ENCODE measurements at places on chromosomes 1 and 21.

DNA sequence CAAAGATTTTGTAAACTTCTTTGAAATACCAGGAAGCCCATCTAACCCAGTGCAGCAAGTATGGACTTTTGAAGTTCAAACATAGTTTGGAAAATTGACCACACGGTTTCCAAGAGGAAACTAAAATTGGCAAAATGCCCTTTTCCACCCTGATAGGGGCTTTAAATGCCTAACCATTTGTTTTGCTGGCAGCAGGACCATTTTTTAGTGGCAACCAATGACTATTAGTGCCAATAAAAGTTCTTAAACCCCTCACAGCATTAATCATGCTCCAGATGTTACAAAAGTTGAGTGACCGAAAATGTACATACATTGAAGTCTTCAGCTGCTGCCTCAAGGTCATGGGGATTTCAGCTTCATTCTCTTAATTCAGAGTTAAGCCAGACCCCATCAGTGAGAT is 46.4 kb upstream of the ENAH start:
- no peak for DNase-seq

- no peak for DNase-seq
These were observed 12.8 kb downstream of the SH2D1B start for GRCh38 chr1:162398999-162399580.

DNA sequence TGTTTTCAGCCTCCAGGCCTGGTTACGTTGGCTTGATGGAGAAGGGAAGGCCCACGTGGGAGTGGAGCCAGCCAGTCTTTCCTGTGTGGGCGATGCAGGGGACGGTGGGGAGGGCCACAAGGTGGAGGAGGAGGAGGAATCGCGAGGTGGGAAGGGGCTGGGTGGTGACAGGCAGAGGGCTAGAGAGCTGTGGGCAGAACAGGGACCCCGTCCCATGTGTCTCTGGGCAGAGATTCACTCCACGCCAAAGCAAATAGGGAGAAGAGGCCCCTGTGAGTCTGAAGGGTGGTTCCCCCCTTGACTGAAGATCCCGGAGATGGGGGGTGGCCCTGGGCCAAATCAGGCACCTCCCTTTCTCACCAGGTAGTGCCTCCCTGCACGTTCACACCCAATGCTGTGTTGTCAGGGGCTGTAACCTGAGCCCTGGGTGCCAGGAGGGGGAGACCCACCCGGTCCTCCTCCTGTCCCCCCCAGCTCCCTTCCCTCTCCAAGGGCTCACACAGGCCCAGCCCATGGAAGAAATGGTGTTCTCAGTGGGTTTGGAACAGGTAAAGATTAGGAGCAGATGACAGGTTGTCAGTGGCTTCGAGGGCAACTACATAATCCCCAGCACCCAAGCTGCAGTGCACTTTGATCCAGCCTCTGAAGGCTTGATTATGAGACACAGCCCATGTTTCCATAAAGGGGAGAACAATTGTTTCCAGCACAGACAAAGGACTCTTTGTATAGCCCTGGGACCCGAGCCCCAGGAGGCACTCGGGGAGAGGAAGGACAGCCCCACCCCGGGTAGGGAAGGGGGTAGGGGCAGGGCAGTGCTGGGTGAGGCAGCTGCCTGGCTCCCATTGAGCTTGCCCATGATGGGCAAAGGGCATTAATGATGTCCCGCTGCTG is 37.7 kb upstream of the GPR37L1 start:
- DNase-seq, result no peak

DNA sequence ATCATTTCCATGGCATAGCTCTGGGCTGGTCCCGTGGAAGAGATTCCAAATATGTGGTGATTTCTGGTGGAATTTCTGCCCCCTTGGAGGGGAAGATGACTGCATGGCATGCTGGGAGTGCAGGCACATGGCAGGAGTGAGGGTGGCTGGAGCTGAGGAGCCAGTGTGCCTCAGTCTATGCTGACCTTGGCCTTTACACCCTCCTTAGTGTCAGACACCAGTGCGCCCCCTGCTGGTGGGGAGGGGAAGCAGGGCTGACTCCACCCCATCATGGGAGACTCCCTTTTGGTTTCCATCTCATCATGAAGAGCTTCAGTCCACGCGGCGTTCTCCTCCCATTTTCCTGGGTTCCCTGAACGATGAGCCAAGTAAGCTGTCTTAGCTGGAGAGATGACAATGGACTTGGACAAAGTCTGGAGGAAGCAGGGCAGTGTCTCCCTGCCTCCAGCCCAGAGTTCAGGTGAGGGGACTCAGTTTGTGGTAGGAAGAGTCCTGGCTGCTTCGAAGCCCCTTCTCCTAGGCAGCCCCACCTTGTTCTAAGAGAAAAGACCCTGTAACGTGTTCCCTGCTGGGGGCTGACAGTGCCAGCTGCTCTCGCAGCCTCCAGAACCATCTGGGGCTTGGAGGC is 10.3 kb downstream of the ALX3 start:
- DNase-seq, result peak; percentile 29

DNA sequence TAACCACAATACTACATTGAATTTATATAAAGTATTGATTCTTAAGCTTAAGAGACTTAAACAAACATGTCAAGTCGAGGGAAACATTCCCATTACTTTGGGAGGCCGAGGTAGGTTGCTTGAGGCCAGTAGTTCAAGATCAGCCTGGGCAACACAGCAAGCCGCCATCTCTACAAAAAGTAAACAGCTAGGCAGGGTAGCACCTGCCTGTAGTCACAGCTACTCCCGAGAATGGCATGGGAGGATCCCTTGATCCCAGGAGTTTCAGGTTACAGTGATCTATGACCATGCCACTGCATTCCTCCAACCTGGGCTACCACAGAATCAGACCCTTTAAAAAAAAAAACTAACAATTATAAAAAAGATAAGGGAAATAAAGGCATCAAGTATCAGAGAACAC is 50.4 kb downstream of the EIF4G3 start:
- no peak for DNase-seq

GRCh38 chr1:60065199-60065598 is 8.4 kb downstream of the C1orf87 start:
- no peak for DNase-seq
